ENCODE measurements at places on chromosomes 4 and X.

DNA sequence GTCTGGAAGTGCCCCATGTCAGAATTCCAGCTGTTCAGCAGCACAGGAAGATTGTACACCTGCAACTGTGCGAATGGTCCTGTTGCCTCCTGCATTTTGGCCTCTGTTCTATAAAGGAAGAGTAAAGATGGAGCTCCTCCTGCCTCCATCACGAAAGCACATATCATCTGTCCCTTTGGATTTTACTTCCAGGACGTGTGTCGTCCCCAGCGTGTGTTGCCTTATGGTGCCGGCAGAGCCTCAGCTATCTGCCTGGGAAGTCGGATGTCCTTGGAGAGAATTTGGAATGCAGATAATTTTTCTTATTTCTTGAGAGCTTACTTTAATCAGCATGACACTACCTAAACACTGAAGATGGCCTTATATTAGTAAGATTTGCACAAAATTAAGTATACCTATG is 97.7 kb downstream of the GATB start:
- DNase-seq, result no peak

DNA sequence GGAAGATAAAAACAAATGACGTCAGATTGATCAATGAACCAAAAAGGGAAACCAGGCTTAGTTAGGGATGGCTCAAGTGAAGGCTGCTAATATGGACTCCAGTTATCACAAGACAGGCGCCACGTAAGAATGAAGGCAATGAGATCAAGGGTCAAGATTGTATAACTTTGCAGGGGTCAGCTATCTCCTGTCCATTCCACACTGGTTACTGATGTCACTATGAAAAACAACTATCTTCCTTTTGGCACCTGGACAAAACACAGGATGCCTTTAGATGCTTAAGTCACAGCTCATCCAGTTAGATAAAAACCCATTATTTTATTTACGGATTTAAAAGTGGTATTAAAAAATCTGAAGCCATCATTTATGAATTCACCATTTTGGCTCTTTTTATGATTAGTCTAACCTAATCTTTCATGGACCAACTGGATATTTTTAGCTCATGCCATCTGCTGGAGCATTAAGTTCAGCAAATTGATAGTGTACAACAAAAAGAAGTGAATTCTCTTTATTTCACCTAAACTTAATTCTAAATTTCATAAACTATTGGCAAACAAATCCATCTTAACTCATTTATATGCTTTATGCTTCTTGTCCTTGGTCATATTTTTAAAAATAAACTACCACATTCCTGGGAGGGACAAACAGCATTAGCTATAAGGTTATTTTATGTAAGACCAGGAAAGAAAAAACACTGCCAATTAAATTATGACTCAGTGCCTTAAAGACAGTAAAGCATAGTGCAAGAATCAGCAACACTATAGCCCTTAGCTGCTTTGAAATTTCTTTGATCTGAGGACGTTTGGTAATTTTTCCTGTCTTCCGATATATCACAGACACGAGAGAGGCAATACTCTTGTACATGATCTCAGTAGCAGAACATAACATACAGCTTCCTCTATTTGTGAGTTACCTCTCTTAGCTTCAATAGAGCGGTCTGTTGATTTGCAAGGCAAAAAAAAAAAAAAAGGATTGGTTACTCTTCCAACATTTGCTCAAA is 27.0 kb downstream of the DHX15 start:
- DNase-seq, result no peak

DNA sequence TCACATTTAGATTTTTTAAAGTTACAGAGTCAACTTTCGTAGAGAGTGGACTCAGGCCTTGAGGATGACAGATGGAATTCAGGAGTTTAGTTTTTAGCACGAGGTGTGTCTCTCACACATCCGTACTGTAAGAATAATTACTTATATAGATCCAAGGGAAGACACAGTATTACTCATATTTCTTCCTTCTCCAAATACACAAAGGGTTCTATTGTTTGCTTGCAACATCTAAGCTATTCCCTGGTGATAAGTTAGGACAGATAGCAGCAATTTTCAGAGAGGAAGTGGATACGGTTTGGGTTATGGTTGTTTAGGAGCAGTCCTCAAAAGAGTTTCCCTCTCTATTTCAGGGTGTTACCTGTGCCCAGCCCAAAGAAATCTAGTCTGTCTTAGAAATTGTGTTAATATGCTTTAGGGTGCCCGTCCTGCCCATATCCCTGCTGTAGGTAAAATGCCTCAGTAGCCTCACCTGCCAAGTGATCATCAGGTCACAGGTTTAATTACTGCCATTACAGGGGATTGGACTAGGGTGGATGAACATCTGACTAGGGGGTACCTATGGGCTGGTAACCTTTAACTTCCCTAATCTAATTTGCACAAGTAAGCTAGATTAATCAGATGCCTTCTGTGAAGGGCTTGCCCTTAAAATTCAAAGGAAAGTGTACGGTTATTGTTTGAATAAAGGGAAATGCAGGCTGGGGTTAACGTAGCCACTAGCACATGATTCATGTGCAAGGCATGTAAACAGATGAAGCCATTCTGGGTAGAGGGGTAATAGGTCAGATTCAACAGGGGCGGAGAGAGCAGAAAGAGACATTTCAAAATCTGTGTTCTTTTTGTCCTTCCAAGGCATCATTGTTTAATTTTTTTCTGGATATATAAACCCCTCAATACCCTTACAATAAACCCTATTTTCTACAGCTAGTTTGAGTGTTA is 8.7 kb upstream of the PPP3CA start:
- DNase-seq, result no peak

DNA sequence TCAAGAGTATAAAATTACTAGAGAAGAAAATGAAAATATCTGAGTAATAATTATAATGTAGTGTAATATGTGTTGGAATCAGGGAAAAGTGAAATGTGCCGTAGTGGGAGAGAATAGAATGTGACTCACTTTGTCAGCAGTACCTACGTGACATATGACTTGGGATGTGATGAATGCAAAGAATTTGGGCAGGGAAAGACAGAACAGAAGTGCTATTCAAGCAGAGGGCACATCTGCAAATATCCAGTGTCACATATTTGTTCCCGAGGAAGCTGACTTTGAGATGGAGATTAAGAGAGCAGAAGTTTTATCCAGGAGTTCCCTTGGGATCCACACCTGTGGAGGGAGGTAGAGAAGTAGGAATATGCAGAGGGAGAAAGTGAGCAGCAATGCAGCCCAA is 69.3 kb upstream of the HS3ST1 start:
- DNase-seq, result no peak

GRCh38 chr4:20565075-20565721 is 135.1 kb upstream of the PACRGL start:
- DNase-seq, result no peak

DNA sequence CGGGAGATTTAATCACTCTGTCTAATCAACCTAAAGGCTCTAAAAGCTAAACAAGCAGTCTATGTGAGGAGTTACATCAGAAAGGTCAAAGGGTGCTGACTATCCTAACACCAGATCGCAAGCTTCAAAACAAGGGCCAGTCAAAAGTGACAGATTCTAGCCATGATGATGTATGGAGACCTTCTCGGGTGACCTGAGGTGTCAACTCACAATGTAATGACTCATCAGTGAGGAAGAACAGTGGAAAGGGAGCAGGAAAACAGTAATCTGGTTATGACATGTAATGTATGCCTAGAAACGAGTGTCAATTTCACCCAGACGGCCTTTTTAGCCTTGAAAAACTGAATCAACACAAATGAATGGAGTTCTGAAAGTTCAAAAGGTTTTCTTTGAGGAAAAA is 375.3 kb downstream of the IDS start:
- DNase-seq, result no peak

DNA sequence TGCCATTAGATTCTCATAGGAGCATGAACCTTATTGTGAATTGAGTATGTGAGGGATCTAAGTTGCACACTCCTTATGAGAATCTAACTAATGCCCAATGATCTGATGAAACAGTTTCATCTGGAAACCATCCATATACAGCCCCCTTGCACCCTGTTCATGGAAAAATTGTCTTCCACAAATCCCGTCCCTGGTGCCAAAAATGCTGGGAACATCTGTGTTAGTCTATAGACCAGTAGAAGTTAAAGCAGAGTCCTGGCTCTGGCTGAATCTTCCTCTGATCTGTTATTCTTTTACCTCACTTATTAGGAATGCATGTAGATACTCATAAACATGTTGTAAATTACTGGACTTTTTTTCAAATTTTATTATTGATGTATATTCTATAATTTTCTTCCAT is 29.2 kb downstream of the SULT1B1 start:
- DNase-seq, result no peak

GRCh38 chr4:146029147-146029546 is 90.5 kb upstream of the ZNF827 start:
- no peak for DNase-seq

DNA sequence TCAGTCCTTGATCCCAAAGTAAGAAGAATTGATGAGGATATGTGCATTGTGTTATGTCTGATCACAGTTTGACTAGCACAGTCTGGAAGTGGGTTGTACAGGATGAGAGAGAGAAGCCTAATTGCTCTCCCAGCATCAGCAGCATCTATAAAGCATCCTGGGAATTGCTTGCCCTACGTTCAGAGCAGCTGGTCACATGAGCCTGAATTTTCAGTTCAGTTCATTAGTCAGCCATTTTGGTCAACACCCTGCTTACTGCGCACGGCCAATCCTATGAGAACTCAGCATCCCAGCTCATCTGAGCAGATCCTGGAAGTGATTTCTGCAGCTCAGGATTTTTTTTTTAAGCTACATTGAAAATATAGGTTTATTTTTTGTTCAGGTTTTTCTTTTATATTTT is at the start of gene RUFY3:
TSS of gene RUFY3 (plus strand) at position 218 of the 400 bp plus-strand sequence. CDS start 610 bp downstream, outside the sequence.
- peak; percentile 92 for DNase-seq
